Smooth muscle cell of the brain vasculature (primary cell): ENCODE measurements at places on chromosomes 3 and 15.

- no peak for DNase-seq
These were observed 75.2 kb downstream of the CHSY1 start for GRCh38 chr15:101176625-101177024.

DNA sequence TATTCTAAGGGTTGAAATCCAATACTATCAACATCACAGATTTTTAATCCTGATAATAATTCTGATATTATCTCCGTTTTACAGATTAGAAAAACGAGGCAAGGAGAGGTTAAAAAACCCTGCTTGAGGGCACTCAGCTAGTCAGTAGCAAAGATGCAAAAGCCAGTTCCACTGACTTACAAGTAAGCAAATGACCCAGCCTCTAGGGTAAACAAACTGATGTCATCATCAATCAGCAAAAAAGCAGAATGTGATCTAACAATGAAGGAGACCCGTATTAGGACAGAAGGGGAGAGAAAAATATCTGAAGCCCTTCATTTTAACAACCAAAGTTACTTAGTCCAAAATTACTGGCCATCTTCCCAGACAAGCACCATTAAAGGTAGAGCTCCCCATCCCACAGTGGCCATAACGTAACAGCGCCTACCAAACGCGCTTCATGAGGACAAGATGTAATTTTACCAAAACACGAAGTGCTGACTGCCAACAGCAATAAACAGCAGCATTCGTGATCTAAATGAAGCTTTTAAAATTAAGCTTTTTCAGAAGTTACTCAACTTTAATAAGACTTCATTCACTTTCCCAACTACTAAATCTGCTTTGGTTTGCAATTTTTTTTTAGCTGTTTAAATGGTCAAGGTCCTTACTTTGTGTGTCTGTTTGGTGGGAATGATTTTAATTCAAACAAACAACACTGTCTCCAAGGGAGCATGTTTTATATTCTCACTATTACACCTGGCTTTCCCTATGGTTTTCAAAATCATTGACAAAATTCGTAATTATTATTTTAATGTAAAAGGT is 176.6 kb downstream of the OSBPL10 start:
- no peak for DNase-seq

- no peak for DNase-seq
These were observed 87.6 kb downstream of the PDCD6IP start for GRCh38 chr3:33886015-33886414.

GRCh38 chr3:197443506-197443905 is 112.3 kb downstream of the BDH1 start:
- DNase-seq: no peak

DNA sequence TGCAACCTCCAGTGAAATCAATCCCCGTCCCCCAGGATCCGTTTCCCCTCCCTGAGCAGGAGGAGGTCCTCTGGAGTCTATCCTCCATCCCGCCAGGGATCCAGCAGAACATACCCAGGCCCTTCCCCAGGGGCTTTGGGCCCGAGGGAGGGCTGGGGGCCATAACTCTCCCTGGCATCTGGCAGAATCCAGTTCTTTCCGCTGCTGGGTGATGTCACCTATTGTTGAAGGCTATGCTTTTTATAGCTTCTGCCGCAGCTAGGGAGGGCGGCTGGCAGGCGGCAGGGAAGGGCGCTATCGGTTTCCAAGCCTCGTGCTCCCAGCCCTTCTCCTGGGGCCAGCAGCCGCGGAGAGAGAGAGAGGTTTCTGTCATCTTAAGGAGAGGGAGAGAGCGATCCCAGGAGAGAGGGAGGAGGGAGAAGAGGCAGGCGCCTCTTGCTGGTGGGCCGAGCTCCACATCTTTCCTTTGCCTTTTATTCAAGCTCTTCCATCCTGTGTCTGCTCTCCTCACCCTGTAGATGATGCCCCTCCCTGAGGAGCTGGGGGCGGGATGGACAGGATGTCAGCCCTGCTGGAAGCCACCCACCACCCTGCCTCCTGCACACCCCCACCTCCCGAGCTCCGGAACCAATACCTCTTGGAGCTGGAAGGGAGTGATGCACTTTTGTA is 120.1 kb downstream of the ANP32A start:
- peak; percentile 23 for DNase-seq
